ENCODE measurements at places on chromosomes 11 and 22.

- no peak for DNase-seq
Measured at GRCh38 chr22:27895600-27895999, 23.5 kb downstream of the PITPNB start.

DNA sequence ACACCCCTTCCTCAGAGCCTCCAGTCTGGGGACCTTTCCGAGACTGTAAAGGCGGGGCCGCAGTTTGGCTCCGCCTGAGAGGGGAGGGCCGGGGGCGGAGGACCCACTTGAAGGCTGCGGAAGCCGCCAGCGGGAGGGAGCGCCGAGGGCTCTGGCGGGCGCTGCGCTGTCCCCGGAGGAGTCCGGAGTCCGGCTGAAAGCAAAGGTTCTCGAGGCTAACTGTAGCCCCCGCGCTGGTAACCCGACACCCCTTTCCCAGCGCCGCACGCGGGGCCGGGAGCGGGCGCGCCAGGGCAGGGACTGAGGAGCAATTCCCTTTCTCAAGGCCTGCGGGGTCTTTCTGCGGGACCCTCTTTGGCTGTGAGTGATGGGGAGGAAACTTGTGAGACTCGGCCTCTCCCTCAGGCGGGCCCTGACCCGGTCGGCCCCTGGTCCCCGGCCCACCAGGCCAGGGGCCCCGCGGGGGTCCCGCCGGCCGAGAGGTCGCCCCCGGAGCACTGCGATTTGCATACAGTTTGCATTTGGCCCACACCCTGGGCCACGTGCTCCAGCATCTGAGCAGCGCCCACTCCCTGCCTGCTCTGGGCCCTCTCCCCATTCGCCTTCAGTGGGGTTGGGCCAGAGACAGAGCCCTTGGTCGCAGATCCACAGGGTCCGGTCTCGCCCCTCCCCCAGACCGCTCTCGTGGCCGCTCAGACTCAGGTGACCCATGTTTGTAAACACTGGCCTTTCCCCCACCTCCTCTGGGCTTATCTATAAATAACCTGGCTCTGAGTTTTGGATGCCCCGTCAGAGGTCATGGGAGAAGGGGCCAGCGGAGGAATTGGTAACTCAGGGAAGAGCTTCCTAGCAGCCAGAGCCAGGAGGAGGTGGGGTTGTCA is 519 bp upstream of the ART5 start:
- no peak for DNase-seq

DNA sequence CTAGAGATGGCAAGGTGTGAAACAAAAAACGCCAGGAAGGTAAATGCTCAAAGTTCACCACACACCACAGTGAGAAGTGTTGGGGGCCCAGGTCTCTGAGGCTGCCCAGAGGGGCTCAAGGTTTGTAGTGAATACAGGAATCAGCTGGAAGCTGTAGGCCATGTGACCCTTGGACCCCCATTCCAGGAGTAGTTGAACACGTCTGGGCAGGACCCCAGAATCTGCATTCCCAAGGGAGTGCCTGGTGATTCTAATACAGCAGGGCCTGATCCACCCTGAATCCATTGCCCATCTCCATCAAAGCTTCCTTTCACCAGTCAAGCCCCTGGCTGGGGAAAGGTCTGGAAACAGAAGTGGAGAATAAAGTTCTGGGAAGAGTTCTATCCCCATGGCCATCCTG is 70.8 kb upstream of the B3GAT1 start:
- DNase-seq = no peak

DNA sequence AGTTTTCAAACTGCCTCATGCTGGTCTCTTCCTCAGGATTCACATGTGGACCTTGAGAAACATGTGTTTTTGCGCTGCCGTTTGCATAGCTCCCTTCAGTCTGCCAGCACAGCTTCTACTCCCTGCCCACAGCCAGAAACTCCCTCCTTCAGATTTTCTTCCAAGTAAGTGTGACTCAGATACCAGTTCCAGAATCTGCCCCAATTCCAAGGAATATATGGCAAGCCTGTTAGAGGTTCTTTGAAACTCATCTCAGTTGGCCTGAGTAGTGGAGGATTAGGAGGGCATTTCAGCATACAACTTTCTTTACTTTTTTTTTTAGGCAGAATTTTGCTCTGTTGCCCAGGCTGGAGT is 67.1 kb downstream of the SNX19 start:
- DNase-seq = no peak

DNA sequence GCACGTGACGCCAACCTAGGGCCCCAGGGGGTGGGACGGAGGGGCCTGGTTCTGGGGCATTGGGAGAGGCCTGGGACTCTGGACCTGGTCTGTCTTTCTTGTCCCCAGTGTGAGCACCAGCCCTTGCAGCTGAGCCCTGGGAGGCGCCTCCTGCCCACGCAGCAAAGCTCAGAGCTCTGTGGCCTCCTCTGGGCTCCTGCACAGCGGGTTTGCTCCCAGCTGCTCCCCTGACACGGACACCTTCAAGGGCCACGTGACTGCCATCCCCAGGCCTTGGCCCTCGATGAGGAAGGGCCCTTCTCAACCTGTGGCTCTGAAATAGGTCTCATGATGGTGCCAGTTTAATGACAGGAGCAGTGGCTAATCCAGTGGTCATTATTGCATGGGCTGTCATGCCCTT is 31.5 kb upstream of the CCDC188 start:
- peak; percentile 4 for DNase-seq

DNA sequence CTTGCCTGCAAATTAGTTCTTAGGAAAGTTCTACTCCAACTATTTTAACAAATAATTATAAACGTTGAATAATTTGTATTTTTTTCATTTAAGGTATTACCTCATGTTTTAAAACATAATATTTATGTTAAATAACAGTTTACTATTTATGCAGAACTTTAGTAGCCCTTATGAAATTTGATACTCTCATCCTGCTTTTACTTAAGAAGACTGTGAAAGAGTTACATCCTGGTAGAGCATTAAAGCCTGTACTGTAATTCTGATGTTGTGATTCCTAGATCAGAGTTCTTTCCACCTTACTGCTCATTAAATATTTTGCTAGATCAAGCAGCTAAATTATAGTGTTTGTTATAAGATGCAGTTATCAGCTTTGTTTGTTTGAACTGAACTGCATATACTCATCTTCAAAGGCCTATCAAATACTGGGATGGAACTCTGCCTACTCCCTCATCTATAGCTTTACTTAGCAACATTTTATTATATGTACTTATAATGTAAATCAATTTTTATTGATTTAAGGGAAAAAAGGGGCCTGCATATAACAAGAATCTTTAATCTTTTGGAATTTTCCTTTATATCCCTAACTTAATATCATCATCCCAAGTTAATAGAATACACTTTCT is 304.2 kb downstream of the DYNC2H1 start:
- DNase-seq = no peak

DNA sequence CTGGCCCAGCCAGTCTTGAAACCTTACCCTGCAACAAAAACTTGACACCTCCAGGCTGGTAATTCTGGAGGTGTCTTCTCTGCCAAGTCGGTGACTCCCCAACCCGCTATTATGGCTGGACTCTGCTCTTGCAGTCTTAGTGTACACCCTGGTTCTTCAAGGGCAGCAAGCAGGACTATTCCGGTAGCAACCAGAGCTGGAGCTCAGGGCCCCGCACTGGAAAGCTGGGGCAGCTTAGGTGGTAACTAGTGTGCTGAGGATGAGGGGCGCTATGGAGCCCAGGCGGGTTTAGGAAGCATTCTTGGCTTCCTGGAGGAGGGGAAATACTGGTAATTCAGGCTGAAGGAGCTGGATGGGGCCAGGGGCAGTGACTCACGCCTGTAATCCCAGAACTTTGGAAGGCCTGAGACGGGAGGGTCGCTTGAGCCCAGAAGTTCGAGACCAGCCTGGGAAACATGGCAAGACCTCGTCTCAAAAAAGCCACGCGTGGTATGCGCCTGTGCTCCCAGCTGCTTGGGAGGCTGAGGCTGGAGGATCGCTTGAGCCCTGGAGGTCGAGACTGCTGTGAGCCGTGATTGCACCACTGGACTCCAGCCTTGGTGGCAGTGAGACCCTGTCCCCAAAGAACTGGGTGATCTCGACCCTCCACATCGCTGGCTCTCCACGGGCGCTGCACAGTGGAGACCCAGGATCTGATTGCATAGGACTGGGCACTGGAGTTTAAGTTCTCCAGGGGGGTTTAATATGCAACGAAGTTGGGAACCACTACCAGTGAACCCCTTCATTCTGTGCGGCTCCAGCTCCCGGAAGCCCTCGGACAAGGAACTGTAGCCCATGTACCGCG is 10.6 kb upstream of the AIFM3 start:
- DNase-seq = no peak

GRCh38 chr11:95444309-95445241 is 213.6 kb upstream of the SESN3 start:
- DNase-seq = no peak

DNA sequence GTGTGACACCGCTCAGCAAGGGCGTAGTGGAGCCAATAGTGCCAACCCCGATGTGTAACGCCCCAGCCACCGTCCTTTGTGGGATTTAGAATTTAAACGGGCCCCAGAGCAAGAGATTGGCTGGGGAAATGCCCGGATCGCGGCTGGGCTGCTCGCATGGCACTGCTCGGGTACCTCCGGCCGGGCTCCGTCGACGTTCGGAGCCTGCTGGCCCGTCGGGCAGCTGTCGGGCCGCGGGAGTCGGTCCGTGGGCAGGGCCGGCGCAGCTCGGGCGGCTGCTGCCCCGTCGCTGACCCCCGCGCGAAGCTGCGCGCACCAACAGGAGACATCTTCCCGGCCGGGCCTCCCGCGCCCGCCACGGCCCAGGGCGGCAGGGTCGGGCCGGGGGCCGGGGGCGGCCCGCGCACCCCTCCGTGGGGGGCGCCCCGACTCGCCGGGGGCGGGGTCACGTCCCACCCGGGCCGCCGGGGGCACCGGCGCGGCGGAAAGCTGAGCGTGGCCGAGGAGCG is 1.3 kb upstream of the KDM2A start:
- no peak for DNase-seq

DNA sequence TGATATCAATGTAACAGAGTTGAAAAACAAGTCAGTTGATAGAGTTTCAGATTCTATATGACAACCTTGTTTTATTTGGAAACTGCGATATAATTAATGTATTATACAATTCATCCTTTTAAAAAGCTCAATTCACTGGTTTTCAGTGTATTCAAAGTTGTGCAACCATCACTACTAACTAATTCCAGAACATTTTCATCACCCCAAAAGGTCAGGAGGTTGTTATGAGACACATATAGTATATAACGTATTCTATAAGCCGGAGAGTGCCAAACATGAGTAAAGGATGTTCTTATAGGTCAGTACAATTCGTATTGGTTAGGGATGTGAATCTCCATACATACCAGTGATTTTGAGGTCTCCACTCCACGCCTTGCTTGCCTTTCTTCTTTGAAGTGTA is 40.1 kb upstream of the UCP3 start:
- DNase-seq = no peak

DNA sequence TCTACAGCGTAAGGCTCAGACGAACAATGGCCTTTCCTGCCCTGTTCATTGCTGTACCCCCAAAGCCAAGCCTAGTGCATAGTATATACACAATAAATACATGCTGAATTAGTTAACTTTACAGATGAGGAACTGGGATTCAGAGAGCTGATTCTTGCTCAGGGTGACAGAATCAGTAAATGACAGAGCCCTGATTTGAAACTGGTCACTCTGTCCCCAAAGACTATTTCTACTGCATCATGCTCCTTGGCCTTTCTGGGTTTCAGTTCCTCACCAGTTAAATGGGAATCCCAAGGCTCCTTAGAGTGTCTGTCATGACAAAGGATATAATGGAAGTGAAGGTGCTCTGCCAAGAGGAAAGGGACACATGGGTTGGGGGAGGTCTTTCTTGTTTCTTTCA is 50.5 kb upstream of the TSKU start:
- no peak for DNase-seq

GRCh38 chr11:119030029-119030328 is 698 bp downstream of the SLC37A4 start:
- peak; percentile 17 for DNase-seq

DNA sequence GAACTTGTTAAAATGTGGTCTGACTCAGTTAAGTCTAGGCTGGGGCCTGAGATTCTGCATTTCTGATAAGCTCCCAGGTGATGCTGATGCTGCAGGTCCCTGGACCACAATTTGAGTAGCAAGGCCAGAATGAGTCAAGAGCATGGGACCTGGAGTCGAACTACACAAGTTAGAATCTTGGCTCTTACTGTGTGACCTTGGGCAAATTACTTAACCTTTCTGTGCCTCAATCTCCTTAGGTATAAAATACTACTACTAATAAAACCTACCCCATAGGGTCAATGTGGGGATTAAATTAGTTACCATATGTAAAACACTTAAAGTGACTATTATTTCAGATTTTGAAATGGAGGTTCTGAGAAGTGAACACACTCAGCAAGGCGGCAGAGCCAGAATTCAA is 34.3 kb downstream of the GDPD5 start:
- DNase-seq = no peak

GRCh38 chr11:30550022-30550542 is 36.1 kb downstream of the MPPED2 start:
- DNase-seq = no peak

DNA sequence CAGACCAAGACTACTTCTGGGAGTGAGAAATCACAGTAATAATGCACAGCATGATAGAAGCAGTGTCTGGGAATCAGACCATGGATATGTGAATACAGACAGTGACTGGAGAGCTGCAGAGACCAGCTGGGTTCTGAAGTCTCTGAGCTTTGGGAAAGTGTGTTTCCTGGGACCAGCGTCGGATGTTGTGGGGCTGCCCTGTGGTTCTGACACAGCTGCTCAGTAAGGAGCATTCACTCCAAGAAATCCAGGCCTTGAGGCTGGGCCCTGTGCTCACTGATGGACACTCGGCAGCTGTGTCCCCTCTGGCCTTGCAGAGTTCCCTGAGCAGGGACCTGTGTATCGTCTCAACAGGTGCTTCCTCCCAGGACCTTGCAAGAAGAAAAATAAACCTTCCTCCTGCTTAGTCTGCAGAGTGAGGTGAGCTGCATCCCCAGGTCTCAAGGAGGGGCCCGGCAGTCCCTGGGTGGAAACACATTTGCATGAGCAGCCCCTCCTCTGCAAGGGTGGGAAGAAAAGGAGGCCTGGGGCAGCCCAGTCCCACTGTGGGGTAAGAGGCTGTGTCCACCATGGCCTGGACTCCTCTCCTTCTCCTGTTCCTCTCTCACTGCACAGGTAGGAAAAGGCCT is 107.9 kb downstream of the VPREB1 start:
- DNase-seq = peak; percentile 68

- DNase-seq = no peak
Measured at GRCh38 chr22:20852503-20852902, 6.1 kb downstream of the PI4KA start.

GRCh38 chr22:45169591-45170466 is 6.1 kb downstream of the NUP50 start:
- DNase-seq = no peak

GRCh38 chr11:87428266-87428665 is 390.5 kb downstream of the TMEM135 start:
- DNase-seq = no peak

GRCh38 chr11:15073361-15074205 is at the start of gene CALCB:
Gene CALCB, plus strand, starts transcription at chr11:15073593. Its CDS starts 1,126 bp downstream, at chr11:15074719.
- no peak for DNase-seq

GRCh38 chr22:45650721-45651120 is 20.9 kb upstream of the ATXN10 start:
- DNase-seq = no peak

Measured in RPMI8226 (cell line).